ENCODE measurements at places on chromosomes 1 and 21.
A peak's percentile ranks its signal among the peaks of the same experiment; 100 is the strongest.

- DNase-seq = peak; percentile 52
Observed at GRCh38 chr1:15245593-15246360, 1.2 kb upstream of the FHAD1 start.

- DNase-seq = no peak
Observed at GRCh38 chr1:244296447-244296846, 155.3 kb downstream of the ADSS2 start.

- DNase-seq = peak; percentile 36
Observed at GRCh38 chr21:34073749-34074282, 438 bp downstream of the MRPS6 start.

DNA sequence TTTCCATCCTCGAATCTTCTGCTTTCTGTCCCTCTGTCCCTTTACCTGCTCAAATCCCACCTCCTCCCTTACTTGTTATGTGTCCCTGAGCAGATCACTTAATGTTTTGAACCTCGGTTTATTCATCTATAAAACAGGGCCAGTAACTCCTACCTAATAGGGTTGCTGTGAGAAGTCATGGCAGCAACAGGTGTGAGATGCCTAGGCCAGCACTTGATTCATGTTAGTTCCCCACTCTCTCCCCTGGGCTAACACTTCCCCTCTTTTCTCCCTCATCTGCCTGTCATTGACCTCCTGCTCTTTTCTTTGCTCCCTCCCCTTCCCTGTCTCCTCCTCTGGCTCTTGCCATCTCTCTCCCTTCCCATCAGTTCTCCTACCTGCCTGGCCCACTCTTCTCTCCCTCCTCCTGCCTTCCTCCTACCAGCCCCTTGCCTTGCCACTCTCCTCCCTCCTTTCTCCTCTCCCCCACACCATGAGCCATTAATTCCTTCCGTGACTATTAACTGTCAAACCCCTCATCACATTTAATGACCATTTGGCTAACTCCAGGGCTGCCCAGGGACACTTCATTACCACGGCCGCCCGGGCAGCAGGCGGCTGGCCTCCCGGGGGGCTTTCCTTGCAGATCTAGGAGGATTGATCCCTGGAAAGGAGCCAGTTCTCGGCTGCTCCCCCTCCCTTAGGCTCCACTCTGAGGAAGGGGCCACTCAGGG is 90.6 kb upstream of the CD1D start:
- no peak for DNase-seq

DNA sequence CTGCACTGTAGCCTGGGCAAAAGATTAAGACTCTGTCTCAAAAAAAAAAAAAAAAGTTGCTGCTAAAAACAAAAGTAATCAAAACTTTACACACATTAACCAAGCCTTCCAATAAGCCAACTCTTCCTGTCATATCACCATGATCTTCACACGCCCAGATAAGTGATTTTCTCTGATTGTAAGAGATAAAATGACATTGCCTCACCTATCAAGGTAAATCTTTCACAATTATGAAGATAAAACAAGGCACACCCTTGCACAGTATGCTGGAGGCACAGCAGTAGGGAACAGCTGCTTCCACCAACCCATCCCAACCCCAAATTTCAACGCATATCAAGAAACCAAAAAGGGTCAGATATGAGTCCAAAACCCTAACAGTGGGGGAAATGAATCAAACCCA is 8.8 kb upstream of the TIAM1 start:
- no peak for DNase-seq

DNA sequence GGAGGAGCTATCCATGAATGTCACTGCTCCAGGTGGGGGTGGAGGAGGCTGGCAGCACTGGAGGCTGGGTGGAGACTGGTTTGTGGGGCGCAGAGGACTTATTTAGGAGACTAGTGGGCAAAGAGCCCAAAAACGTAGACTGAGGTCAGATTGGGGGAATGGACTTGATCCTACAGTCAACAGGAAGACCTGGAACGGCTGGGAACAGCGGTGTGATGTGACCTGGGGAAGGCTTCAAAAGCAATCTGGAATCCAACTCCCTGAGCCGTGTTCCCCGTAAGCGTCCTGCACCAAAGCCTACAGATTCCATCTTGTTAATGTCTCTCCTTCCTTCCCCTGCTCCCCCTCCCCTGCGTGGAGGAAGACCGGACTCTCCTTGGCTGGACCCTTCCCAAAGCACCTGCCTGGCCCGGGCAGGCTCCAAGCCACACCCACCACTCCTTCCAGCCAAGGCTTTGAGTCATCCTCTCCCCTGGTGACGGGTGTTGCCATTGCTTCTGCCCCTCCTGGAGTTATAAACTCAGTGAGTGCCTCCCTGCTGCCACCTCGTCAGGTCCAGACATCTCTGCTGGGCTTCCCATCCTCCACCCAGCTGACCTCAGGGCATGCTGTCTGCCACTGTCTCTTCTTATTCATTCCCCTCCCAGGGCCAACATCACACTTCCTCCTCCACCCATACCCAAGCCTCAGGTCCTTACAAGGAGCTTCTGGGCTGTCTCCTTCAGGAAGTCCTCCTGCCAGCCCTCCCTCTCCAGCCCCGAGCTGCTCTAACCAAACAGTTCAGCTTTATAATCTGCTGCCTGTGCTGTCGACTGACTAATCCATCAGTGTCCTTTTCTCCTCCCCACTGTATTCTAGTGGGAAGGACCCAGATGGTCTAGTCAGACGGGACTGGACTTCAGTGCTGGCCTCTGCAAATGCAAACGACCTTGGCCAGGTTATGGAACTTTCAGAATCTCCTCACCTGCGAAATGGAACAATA is 1.6 kb upstream of the CLSTN1 start:
- DNase-seq = peak; percentile 90

DNA sequence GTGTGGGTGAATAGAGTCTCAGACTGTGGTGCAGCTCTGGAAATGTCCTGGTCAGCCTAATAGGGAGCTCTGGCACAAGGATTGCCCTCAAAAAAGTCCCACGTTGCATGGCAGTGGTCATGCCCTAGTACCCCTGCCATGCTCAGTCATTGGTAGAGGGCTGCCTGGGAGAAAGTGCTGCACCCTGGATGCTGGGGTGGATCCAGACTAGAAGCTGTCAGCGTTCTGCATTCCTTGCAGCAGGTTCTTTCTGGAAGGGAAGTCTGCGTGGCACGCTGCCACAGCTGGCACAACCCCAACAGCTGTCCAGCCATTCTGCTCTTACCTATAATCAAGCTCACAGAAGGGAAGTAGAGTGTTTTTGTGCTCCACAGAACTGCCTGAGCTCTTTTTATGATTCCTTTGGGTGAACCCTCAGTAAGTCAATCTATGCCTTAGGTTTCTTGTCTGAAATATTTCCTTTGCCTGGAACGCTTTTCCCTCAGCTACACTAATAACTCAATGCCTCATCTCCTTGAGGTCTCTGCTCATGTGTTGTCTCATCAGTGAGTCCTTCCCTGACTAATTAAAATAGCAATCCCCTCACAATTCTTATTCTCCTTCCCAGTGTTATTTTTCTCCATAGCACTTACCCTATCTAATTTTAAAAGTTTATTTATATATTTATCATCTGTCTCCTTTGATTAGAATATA is 61.5 kb upstream of the JAK1 start:
- no peak for DNase-seq

DNA sequence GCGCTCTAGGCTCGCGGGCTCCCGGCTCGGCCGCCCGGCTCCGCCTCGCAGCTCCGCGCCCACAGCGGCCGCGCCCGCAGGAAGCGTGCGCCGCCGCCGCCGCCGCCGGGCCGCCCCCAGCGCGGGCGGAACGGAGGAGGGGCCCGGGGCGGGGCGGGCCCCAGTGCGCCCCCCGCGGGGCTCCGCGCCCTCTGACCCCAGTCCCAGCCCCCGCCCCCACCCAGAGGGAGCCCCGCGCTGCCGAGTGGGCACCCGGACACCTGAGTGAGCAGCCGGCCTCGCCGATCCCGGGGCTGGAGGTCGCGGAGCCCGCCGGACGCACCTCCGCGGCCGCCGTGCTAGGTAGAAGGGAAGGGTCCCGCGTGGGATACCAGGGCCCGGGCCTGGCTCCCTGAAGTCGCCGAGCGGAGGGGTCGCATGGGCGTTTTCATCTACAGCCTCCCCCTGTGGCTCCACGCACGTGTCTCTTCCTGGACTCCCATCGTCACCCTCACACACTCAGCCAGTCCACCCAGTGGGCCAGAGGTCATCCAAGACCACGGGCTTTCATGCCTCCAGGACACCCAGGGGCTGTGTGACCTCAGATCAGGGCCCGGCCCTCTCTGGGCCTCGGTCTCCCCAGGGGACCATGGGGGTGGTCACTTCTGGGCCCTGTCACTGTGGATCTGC is at the start of gene SDC3:
TSS of gene SDC3 (minus strand) at position 63 of the 669 bp plus-strand sequence. CDS start 172 bp downstream, outside the sequence.
- DNase-seq = peak; percentile 53

DNA sequence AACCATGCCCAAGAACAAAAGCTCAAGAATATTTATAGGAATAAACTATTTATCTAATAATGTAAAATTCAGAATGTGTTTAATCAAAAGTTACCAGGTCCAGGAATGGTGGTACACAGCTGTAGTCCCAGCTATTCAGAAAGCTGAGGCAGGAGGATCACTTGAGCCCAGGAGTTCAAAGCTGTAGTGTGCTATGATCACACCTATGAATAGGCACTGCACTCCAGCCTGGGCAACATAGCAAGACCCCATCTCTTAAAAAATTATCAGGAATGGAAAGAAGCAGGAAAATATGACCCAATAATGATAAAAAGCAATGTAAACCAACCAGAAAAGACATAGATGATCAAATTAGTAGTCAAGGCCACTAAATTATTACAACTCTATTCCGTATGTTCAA is 62.2 kb upstream of the DR1 start:
- no peak for DNase-seq

DNA sequence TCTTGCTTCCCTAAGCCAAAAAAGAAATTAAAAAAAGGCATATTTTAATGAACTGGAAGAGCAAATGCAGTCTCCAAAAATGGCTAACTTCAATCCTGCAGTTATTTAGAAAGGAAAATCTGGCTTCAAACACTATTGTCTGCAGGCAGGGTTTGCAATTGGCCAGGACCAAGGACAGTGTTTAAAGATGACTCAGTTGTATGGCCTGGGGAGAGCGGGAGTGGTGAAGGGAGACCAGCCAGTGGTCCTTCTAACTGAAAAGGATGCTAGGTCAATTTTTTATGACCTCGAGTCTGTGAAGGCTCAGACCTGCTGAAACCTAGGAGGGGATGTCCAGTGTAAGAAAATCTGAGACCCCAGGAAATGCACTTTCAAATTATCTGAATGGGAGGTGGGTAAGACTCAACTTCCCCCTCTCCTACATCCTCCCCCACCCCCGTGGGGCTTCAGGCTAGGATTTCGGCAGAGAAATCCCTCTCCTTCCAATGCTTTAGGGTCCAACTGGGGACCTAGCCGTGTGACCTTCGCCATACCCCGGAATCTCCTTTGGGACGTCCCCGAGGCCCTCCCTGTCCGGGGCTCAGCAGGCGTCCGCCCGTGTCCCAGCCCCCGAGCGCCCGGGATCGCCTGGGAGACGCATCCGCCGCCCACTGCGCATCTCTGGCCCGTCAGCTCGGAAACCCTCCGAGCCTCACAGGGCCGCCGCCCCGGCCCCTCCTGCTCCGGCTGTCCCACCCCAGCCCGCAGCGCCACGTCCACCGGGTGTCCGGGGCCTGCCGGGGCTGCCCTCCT is 602 bp upstream of the RIMKLA start:
- DNase-seq = peak; percentile 50

DNA sequence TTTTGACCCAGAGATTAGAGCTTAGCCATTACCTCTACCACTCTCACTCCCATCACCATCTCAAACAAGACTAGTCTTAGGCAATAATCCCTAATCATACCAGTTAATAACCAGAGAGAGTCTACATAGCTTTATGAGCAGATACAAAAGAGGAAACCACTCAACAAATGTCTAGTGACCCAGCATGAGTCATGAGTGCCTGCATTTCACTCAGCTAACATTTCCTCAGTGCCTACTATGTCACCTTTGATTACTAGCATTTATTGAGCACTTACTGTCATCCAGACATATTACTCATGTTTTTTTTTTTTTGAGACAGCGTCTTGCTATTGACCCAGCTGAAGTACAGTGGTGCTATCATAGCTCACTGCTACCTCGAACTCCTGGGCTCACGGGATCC is 35.9 kb upstream of the GALNT2 start:
- peak; percentile 30 for DNase-seq

DNA sequence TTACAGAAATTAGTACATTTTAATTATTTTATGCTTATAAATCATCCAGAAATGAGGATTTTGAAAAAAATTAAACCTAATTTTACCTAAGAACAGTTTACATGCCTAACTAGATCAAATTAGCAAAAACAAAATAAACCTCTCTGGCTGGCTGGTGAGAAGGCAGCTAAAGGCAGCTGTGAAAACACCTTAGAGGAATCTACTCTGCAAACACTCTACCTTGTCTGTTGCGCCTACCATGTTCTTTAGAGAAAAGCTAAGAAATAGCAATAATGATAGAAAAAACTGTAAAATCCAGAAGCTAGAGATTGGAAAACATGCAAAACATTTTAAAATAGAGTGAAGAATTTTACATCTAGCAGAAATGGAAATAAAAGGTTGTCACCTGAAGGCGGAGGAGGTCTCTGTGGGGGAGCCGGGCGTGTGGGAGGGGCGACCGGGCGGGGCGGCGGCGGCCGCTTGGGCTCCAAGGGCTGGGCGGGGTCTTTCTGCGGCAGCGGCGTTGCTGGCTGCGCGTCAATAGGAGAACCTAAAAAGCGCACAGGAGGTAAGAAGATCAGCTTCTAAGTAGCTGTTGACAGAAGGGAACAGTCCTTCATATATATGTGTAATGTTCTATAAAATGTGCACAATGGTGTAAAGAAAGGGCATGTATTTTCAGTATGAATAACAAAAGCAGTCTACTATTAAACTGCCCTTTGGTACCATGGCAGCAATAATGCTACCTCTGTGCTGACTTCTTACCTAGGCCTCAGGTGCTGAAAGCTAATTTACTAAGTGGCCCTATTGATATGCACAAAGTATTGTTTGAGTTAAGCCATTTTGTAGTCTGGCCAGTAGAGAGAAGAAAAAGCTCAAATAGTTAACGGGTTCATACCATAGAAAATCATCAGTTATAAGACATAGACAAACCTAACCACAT is 33.3 kb upstream of the CFAP298 start:
- DNase-seq = no peak

GRCh38 chr21:37460196-37460595 is 93.6 kb downstream of the DYRK1A start:
- no peak for DNase-seq

GRCh38 chr1:206419783-206420182 is 50.5 kb upstream of the IKBKE start:
- DNase-seq = peak; percentile 79

- DNase-seq = no peak
Observed at GRCh38 chr1:196381544-196381943, 226.7 kb downstream of the KCNT2 start.

- no peak for DNase-seq
Observed at GRCh38 chr1:205339717-205340116, 17.0 kb downstream of the KLHDC8A start.

- peak; percentile 96 for DNase-seq
Observed at GRCh38 chr21:38438462-38438893, 59.8 kb downstream of the ERG start.

GRCh38 chr1:229758101-229759036 is 132.3 kb downstream of the URB2 start:
- DNase-seq = peak; percentile 91

- peak; percentile 100 for DNase-seq
Observed at GRCh38 chr1:85611856-85612255, 31.3 kb downstream of the CCN1 start.

All from EH (cell line).